Hematopoietic multipotent progenitor cell (in vitro differentiated cells): ENCODE measurements at places on chromosomes 6 and 20. TPM values are rescaled to one million over a fixed set of nuclear protein-coding genes. Genes with fewer than 3 reads are reported as not detected.

IP6K3 gene
- total RNA-seq = not detected

RBL1 gene
- total RNA-seq = 11.6 TPM

WFDC10B gene
- total RNA-seq = not detected

KCNQ5 gene
- total RNA-seq = 6.7 TPM

NNAT gene
- 2.2 TPM for total RNA-seq

HEY2 gene
- not detected for total RNA-seq

OVOL2 gene
- total RNA-seq = not detected
